ENCODE measurements at places on chromosomes 7 and 10.

DNA sequence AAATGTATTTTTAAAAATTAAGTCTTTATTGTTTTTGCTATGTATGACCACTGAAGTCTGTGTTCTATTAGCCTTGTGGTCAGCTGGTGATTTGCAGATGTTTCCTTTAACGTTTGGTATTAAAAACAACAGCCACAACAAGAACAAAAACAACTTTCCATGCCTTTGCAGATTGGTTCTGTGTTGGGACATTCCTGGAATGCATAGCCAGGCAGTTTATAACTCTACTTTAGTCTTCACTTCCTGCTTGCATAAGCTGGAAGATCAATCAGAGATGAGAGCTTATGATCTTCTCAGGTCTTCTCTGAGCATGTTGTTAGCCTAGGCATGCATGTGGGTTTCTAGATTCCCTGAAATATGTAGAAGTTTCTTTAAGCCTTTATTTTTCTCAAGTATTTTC lies 58.9 kb upstream of the SEMA3C start:
- no peak for DNase-seq

DNA sequence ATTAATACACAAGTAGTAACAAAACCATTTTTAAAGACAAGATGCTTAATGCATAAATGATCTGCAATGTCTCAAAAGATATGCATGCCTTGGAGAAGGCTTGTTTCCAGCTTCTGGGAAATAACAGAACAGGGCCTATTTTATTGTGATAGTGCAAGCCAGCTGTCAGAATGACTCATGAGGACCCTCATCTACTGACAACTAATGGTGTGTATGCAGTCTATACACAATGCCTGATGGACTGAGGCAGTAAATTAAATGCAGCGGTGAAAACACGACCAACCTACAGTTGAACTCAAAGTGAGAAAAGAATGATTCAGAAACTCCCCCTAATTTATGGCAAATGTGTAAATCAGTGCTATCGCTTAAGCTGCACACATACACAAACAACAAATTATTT lies 46.3 kb downstream of the VPS41 start:
- DNase-seq, result no peak

DNA sequence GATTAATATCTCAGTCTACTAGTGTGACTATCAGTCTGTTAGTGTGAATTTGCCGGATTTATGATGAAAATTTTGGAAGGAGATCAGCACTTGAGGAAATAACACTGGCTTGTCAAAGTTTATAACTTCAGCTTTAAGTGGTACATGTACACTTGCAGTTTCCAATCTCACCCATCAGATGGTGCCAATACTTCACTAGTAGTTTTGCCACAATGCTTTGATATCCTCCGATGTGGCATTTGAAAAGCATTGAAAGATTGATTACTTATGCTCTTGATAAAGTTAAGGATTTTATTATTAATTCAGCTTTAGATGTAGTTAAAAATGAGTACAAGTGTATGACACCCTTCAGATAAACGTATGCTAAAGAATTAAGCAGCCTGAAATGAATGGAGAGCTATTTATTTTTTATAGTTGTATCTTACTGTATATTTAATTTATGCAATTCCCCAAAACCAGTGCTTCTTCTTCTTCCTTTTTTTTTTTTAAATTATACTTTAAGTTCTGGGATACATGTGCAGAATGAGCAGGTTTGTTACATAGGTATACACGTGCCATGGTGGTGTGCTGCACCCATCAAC lies 98.2 kb downstream of the ANLN start:
- peak; percentile 21 for DNase-seq

- no peak for DNase-seq
Measured at GRCh38 chr7:80873140-80873539, 45.7 kb downstream of the SEMA3C start.

DNA sequence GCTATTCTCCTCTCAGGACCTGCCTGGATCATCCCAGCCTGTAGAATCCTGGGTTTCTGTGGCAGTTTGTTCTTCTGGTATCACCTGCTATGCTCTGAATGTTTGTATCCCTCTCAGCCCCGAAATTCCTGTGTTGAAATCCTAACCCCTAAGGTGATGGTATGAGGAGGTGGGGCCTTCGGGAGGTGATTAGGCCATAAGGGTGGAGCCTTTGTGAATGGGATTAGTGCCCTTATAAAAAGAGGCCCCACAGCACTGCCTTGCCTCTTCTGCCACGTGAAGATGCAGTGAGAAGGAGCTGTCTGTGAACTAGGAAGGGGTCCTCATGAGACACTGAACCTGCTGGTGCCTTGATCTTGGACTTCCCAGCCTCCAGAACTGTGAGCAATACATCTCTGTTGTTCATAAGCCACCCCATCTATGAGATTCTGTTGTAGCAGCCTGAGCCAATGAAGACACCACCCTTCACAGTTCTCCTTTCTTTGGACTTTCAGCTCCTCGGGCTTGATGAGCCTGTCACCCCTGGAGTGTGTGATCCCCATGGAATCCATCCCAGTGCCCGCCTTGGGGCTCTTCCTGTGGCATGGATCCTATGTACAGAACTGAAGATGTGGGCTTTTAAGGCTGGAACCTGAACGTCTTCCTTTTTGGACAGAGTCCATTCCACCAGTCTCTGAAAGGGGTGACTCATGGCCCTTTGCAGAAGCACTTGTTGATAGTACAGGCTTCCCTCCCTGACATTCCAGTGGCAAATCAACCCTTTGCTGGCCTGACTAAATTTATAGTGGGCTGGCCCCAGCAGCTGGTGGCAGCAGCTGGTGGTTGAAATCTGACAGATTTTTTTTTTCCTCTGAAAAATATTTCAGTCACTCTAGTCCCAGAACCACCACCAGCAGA lies 138.0 kb downstream of the TACC2 start:
- DNase-seq, result no peak

- no peak for DNase-seq
Measured at GRCh38 chr10:122441961-122442360, 12.5 kb upstream of the ARMS2 start.

- no peak for DNase-seq
Measured at GRCh38 chr10:33455029-33455428, 120.6 kb upstream of the NRP1 start.

GRCh38 chr7:964401-965231 lies 10.1 kb upstream of the ADAP1 start:
- DNase-seq, result no peak

DNA sequence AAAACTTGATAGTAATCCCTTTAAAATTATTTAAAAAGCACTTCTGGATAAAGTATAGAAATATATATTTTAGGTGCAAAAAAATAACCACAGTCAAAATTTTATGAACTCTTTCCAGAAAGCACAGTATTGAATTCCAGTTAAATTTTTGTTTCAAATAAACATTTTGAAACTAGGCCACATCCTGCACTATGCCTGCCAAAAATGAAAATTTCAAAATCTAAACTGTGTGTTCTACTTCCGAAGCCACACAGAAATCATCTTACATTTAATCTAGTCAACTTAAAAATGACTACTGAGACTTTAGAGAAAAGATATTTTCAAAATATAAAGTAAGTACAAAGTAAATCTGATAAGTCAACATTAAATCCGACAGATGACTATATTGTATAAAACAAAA lies 50.0 kb downstream of the MAGI2 start:
- no peak for DNase-seq

DNA sequence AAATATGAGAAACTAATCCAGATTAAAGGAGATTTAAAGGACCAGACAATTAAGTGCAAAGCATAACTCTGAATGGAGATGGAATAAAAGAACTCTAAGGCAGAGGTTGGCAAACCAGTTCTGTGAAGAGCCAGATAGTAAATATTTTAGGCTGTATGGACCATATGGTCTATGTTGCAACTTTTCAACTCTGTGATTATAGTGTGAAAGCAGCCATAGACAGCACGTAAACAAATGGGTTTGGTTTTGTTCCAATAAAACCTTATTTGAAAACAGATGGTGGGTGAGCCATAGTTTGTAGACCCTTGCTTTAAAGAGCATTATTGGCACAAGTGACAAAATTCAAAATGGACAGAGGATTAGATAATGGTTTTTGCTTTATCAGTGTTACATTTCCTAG lies 884.1 kb downstream of the CCSER2 start:
- no peak for DNase-seq

DNA sequence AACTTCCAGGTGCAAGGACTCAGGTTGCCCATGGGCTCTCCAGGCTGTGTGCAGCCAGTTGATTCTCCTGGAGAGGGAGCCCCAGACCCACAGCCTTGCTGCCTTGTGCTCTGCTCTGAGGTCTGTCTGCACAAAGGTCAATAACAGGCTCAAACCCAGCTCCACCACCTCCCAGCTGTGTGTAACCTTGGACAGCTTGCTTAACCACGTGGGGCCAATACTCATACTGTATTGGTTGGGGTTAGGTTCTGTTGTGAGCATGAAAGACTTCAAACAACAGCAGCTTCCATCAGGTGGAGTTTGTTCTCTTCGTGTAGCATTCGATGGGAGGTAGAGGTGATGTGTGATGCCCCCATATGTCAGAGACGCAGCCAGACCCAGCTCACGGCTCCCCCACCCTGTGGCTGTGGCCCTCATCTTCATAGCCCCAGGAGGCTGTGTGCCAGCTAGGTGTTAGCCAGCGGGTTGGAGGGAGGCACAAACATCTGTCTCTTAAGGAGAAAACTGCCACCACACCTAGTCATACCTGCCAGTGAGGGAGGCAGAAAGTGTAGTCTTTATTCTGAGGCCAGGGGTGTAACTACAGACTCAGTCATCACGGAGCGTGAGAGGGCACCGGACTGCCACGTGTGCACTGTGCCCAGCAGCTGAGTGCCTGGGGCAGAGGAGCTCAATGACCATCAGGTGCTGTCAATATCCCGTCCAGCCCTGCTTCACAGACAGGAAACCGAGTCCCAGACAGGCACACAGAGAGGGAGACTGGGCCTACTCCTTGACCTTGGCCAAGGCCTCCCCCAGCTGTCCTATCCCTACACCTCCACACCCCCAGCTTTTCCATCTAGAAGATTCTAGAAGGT lies 8.1 kb upstream of the POLD2 start:
- DNase-seq, result no peak

GRCh38 chr10:15518250-15518649 lies 147.2 kb upstream of the FAM171A1 start:
- no peak for DNase-seq

DNA sequence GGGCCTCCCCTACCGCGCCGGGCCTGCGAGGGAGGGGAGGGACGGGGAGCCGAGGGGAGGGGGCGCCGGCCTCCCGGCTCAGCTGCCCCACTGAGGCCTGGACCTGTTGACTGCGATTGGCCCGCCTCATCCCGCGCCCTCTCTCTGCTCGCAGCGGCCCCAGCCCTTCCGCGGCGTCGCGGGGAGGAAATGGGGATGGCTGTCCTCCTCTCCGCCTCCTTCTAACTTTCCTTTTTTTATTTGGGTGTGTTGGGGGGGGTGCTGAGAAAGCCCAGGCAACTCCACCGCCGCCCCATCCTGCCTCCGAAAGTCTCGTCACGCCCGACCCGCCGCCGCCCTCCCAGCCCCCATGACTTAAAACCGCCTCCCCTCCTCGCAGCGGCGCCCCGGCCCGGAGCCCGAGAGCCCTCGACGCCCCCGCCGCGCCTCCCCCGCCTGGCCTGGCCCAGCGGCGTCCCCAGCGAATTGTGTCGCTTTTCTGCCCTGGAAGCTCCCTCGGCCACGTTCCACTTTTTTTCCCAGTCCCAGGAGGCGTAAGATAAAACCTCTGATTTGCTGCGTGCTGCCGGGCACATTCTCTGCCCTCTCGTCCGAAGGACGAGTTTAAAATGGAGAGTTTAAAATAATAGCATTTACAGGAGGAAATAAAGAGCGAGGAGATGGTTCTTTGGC lies 842 bp upstream of the SKIDA1 start:
- peak; percentile 66 for DNase-seq

DNA sequence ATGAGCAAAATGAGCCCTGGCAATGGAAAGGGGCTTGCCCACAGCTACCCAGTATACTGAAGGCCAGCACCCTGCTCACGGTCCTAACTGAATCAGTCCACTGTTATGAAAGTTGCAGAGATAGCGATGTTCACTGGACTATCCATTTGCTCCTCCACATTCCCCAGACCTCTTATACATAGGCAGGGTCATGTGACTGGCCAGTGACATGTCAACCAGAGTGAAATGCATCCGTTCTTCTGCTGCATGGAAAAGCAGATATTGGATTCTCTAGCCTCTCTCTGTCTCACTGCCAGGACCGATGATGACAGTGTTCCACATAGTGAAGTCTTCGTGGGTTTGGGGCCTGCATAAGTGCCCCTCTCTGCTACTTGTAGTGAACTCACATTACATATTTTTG lies 503.4 kb downstream of the RPS24 start:
- no peak for DNase-seq

DNA sequence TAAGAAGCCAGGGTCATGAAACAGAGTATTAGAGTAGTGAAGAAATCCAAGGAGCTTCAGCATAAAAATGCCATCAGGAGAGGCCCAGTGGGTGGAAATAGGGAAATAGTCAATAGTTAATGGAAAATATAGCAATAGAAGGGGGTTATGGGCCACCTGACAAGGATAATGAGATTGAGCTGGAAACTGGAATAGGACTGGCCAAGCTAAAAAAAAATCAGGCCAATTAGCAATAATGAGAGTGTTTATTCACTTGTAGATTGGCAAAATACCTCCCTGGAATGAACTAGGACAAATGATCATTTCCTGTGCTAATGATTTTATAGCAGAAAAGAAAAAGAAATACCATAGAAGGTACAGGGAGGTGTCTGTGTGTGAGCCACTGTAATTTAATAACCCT lies 97.9 kb downstream of the PLCE1 start:
- DNase-seq, result no peak

DNA sequence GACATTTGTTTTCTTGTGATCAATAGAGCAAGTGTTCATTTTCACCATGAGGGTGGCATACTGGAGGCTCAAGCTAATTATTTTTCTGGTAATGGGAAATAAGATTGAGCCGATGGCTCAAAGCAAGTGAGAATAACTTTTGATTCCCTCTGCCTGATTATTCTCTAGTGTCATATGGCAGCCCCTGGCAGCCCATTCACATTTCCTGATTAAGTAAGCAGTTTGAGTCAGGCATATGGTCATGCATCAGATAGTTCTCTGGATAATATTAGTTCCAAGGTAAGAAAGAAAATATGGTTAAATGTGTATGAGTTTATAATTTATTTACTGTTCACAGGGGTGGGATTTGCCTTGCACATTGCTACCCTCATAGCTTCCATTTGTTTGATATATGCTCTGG lies 109.2 kb downstream of the DYNC1I1 start:
- no peak for DNase-seq

GRCh38 chr7:42471573-42472174 lies 234.7 kb upstream of the GLI3 start:
- DNase-seq, result no peak

- no peak for DNase-seq
Measured at GRCh38 chr7:24722386-24723177, 34.7 kb downstream of the GSDME start.

- DNase-seq, result no peak
Measured at GRCh38 chr10:54666192-54666591, 134.8 kb downstream of the PCDH15 start.

DNA sequence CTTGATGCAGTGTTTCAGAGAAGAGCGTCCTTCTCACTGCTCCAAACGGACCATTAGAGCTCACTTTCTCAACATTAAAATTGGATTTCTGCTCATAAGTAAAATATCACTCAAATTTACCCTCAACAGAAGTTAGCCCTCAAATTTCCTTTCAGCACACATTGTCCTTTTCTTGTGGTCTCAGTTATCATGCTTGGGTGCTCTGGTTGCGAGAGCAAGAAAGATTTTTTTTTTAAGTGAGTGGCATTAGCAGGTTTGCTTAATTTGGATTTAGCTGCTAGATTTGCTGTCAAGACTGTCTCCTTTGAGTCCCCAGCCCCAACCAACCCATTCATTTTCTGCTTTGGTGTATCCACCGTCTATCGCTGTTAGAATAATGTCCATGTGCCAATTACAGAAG lies 2.6 kb upstream of the CH25H start:
- no peak for DNase-seq

Measured in activated CD4-positive, alpha-beta T cell treated with anti-CD3 and anti-CD28 coated beads for 48 hours (primary cell).